ENCODE measurements at places on chromosomes 12 and 14.

- DNase-seq: no peak
Observed at GRCh38 chr12:44863867-44864266, 12.2 kb downstream of the NELL2 start.

DNA sequence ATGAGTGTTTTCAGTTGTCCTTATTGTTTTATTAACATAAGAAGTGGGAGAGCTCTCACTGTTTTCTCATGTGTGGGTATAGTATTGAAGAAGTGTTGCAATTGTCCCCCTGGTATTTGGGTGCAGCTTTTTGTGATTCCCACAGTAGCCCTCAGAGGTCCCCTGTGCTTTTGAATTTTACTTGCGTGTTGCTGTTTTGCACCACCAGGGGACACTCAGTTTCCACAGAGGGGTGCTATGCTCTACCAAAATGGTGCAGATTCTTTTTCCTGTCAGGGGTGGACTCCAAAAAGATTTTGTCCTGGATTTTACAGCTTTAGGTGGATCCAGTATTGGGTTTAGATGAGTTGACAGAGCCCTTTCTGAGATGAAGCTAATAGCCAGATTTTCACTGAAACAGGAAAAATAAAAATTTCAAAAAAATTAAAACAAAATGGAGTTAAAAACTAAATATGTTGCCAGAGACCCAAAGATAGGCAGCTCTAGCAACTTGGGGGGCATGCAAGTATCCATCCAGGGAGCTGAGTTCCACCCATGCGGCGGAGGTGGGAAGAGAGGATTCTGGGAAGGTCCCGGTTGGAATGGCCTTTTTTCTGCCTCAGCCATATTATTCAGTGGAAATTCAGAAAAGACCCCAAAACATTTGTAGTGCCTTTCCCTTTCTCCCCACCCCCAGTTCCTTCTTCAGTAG, 50.2 kb downstream of the TTLL5 start:
- DNase-seq: no peak

- DNase-seq: no peak
Observed at GRCh38 chr12:53996240-53997203, 3.4 kb upstream of the HOXC9 start.

DNA sequence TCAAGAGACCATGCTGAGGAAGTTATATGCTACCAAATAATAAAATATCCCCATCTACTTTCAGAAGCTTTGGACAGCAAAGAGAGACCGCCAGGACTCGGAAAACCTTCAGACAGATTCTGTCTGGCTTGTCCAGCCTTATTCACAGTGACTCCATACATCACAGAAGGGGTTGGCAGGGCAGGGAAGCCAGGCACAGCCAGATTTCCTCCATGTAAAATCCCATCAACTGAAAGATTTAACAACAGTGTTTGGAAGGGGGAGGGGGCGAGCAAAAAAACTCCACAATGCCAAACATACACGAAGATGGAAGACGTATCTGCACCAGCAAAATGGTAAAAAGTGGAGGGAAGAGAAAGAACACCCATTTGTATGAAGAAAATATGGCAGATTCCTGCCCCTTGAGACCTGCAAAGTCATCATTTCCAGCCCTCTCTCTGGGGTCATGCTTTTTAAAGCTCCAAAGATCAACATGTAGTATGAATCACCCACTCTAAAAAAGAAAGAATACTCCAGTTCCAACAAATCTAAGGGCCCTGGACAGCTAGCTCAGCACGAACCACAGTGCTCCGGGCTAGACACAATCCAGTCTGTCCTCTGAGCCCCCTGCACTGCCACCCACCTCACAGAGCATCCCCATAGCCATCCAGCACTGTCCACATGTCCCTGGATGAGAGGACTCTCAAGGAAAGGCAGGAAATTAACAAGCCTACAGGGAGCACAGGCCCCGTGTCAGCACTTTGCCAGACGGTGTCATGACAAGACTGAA, 116.4 kb downstream of the DICER1 start:
- DNase-seq: no peak

DNA sequence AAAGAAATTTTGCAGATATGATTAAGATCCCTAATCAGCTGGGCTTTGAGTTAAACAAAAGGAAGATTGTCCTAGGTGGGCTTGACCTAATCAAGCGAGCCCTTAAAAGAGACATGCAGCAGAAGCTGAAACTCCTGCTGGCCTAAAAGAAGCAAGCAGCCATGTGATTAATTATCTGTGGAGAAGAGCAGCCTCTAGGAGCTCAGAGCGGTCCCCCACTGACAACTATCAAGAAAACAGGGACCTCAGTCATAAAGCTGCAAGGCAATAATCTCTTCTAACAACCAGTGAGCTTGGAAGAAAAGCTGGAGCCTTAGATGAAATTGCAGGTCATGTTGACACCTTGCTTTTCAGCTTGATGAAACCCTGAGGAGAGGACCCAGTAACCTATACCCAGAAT, 288.9 kb upstream of the CLEC14A start:
- DNase-seq: no peak

- no peak for DNase-seq
Observed at GRCh38 chr12:93714382-93714781, 37.2 kb downstream of the CRADD start.

- DNase-seq: no peak
Observed at GRCh38 chr12:131862084-131862441, 32.4 kb upstream of the ULK1 start.

DNA sequence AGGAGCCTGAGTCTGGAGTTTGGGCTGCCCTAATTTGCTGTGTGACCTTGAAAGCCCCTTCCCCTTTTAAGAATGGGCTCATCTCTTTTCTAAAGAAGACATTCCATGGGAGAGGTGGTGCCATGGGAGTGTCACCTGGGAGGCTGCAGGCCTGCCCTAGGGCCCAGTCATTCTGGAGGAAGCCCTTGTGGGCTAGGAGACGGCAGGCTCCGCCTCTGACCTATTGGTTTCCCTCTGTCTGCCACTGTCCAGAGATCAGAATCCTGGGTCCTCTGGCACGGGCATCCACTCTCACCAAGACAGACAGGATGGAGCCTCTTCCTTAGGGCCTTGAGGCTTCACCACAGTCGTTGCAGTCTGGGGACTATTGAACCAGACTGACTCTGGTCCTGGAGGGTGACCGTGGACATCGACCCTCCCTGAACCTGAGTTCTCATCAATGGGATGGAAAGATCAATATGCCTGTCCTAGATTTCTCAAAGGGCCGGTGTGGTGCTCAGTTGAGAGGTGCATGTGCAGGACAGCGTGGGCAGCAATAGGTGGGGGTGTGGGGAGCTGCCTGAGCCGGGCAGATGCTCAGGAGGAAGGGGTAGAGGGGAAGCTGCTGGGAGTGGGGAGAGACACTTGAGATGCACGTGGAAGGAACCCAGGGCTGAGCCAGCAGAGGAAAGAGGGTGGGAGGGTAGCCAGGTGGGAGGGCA, 12.2 kb upstream of the CLMN start:
- DNase-seq: no peak

DNA sequence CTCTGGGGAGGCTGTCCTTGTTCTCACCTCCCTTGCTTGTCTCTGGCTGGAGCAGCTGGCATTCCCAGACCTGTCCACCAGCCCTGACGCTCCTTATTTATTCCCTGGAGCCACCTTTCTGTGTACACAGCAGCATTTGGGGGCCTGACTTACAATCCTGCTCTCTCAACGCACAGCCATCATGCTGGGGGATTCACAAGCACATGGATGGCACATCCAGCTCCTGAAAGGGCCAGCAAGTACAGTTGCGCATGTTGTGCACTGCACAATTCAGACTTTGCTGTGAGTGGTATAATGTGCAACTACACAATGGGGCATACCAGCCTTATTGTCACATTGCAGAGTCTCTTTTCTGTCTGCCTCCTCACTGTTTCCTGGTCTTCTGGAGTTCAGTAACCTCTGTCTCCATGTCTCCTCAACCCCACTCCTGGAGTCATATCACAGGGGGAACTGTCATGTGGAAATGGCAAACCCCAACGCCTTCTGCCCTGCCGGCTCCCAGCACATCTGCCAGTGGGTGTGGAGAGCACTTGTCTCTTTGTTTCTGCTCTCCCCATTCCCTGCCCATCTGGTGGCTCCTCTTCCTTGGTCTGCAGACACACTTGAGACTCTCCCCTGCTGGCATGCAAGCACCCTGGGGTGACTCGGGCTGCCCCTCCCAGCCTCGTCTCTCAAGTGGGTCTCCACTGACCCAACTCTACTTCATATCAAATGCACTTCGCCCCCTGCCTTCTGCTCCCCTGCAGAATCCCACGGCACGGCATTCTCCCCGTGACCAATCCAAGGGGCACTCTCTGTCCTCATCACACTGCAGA, 41.2 kb upstream of the MEG3 start:
- DNase-seq: no peak

- no peak for DNase-seq
Observed at GRCh38 chr14:55913324-55914025, 204.7 kb upstream of the PELI2 start.

DNA sequence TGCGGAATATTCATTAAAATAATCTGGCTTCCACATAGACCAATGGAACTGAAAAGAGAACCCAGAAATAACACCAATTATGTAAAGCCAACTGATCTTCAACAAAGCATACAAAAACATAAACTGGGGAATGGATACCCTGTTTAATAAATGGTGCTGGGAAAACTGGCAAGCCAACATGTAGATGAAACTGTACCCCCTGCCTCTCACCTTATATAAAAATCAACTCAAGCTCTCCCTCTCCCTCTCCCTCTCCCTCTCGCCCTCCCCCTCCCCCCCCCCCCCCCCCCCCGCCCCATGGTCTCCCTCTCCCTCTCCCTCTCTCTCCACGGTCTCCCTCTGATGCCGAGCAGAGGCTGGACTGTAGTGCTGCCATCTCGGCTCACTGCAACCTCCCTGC, 13.1 kb upstream of the SPTSSA start:
- no peak for DNase-seq

GRCh38 chr14:96752594-96752993, 44.6 kb upstream of the VRK1 start:
- DNase-seq: no peak

GRCh38 chr14:54472315-54472714, 16.5 kb downstream of the GMFB start:
- no peak for DNase-seq

DNA sequence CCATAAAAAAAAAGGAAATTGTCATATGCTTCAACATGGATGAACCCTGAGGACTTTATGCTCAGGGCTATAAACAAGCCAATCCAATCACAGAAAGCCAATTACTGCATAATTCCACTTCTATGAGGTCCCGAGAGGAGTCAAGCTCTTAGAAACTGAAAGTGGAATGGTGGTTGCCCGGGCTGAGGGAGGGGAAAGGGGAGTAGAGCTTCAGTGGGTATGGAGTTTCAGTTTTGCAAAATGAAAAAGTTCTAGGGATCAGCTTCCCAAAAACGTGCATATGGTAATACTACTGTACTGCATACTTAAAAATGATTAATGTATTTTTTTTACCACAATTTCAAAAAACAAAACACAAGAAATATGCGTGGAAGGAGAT, 52.0 kb downstream of the RNF34 start:
- no peak for DNase-seq

DNA sequence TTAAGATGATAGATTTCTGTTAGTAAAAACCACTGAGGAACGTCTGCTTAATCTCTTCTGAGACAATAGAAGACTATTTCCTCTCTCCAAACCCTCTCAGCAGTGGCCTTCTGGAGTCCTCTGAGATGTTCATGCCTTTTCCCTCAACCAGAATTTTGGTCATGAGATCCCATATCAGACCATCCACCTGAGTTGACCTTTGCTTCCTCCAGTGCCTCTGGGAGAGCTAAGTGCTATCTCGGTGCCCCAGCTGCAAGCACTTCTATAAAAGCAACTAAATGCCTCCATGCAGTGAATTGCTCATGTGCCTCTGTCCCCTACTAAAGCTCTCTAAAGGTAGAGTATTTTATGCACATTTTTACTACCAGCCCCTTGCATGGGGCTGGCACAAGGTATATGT, 172.8 kb upstream of the BCL2L14 start:
- no peak for DNase-seq

DNA sequence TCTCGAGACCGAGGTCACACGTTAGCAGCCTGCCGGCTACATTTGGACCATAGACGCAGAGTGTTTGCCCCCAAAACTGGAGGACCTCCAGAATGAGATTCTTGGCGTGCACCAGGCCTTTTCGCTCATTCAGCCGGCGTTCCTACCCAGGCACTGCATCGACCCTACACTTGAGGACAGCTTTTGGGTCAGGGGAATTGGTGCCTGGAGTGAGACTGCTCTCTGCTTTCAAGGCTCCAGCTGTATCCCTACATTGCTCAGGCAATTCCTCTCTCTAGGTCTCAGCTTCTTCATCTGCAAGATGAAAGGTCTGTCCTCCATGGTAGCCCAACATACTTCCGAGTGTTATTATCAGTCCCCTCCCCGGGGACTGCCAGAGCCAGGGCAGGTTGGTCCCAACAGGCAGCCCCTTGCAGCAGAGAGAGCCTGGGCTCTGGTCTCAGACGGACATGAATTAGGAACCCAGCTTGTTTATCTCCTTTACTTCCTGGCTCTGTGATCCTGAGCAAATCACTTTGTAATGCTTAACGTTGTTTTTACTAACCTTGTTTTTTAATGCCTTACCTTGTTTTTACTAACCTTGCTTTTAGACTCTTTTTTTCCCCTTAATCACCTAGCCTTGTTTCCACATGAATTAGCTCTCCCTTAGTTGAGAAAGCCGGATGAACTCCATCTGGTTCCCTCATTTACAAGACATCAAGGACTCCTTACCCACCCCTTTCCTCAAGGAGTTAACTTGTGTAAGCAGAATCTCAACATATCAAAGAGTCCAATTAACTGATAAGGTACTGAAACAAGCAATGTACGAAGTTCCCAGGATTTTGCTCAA, 892 bp downstream of the TCHP start:
- no peak for DNase-seq

GRCh38 chr12:46770501-46771183, 55.2 kb downstream of the SLC38A4 start:
- DNase-seq: no peak

DNA sequence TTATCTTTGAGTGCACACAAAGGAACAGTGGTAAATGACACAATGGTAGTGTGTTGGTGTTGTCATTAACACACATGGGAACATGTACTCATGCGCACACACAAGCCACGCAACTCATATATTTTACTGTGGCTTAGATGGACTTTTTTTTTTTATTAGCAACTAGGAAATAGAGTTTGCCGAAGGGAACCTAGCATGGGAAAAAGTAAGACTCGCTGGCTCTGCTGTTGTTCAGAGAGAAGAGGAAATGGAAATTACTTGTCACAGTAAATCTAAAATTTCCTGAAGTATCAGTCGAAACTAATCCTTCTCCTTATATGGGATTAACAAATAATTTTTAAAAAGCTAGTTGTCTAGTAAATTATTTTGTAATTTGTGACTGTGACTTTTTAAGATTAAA, 33.7 kb upstream of the IL22 start:
- no peak for DNase-seq

DNA sequence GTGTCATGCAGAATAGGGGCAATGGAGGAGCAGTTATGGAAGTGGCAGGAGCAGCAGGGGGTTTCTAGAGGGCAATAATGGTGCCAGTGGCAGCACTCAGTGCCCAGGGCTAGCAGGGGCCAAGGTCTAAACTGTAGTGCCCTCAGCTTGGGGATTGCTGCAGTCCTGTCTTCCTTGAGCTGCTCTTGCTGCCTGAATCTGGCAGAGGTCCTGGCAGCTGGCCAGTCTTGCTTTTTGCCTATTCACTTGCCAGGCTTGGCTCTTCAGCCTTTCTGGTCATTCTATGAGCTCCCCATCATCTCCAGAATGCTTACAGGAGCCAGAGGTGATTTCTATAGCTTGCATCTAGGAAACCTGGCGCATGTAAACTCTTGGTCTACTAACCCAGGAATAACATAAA, 72.0 kb downstream of the SUDS3 start:
- no peak for DNase-seq

GRCh38 chr14:55097881-55098560, 31.0 kb upstream of the LGALS3 start:
- no peak for DNase-seq

- no peak for DNase-seq
Observed at GRCh38 chr14:97066068-97066899, 269.1 kb downstream of the VRK1 start.

All from stimulated activated CD4-positive, alpha-beta T cell treated with anti-CD3 and anti-CD28 coated beads, Interleukin-15, amount 100 ng/mL, for 1 hour (primary cell).